ENCODE measurements at places on chromosomes 3 and 15.

DNA sequence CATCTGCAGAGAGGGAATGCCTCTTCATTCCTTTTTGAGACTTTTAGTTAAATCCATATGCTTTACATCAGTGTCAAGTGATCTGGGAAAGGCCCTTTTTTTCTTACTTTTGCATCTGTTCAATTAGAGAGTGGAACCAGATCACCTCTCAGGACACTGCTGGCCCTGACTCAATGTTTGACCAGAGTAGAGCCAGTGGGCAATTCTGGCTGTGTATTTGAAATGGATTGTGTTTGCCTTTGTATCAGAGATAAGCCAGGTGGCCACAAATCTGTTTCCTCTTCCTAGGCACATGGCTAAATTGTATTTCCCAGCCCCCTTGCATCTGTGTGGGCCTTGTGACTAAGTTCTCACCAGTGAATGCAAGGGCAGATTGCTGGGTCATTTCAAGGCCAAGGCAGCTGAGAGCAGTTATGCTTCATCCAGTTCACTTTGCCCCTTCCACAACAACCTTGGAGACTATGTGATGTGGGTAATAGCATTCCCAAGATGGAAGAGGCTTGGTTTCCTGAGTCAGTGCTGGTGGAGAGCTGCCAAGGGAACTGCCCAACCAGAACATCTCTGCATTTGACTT is 75.6 kb upstream of the CACNA2D3 start:
- peak; percentile 6 for DNase-seq

DNA sequence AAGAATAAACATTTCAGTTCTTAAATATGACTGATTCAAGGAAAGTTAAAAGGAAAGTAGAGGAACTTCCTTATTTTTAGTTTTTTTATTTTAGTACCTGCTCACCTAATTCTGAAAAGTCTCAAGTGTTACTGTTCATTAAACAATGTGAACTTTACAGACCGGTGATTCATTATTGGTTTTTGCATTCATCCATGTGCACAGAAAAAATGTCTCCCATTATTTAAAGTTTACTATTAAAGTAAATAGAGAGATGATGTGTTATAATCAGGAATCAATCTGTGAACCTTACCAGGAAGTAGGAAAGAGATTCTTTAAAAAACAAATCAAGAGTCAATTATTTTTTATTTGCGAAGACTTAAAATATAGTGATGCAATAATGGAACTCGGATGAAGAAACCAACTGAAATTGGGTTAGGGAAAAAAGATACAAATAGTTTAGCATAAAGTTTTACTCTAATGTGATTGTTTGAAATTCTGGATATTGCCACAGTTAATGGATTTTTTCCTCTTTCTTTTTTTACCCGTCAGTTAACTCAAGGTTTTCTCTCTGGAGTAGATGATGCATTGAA is 119.4 kb upstream of the SAMMSON start:
- no peak for DNase-seq

GRCh38 chr3:100269410-100270214 is 8.8 kb downstream of the TBC1D23 start:
- DNase-seq: peak; percentile 97

- no peak for DNase-seq
Observed at GRCh38 chr3:10744098-10744465, 71.9 kb upstream of the SLC6A11 start.

DNA sequence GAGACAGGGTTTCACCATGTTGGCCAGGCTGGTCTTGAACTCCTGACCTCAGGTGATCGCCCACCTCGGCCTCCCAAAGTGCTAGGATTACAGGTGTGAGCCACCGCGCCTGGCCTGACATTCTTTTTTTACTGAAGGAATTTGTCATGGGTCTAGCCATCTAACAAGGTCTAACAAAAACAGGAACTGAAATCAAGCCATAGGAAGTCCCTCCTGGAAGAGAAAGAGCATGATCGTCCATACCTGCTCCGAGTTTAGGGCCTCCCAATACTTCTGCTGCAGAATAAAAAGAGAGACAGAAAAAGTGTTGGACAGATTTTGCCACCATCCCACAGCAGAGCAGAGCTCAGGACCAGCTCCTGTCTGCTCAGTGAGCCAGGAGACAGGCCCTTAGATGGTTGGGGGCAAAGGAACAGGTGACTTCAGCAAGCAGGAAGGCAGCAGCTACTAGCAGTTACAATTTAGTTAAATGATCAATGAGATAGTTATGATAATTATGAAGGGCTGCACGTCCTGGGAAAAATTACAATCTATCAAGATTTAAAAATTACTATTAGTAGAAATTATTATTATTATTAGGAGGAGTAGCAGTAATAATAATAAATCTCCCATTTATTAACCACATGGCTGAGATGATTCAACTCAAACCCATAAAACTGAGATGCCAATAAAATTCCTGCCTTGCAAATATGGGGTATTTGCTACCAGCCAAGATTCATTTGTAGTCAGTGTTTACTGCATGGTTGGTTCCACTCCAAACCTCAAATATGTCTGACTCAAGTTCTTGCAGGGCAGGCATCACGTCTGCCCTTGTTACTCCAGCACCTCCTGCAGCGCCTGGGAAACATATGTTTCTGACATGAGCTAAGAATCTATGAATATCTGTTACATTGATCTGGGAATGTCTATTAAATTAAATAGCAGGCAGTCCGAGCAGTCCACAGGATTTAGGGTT is 40.1 kb downstream of the TMEM44 start:
- DNase-seq: peak; percentile 100

GRCh38 chr15:50633653-50634052 is 52.9 kb downstream of the TRPM7 start:
- DNase-seq: no peak

DNA sequence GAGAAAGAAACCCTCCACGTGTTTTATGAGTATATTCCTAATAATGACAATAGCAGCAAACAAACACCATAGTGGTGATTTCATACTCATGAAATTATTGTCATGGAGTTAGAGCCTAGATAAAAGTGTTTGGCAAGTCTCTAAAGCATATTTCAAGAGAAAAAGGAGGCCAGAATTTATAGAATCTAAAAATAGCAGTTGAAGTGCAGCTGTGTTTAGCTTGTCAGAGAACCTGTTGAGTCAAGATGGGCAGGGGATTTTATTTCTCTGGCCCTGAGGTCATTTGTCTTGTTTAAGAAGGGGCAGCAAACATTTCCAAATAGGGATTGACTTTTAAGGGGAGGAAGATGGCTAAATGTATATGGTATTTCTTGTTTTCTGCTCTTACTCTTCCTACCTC is 279.6 kb upstream of the CTDSPL start:
- no peak for DNase-seq

GRCh38 chr3:119195911-119196310 is 22.5 kb downstream of the UPK1B start:
- peak; percentile 30 for DNase-seq

GRCh38 chr3:8451696-8452095 is 49.9 kb upstream of the LMCD1 start:
- DNase-seq: peak; percentile 90
